ENCODE measurements at places on chromosomes 5 and 9.

DNA sequence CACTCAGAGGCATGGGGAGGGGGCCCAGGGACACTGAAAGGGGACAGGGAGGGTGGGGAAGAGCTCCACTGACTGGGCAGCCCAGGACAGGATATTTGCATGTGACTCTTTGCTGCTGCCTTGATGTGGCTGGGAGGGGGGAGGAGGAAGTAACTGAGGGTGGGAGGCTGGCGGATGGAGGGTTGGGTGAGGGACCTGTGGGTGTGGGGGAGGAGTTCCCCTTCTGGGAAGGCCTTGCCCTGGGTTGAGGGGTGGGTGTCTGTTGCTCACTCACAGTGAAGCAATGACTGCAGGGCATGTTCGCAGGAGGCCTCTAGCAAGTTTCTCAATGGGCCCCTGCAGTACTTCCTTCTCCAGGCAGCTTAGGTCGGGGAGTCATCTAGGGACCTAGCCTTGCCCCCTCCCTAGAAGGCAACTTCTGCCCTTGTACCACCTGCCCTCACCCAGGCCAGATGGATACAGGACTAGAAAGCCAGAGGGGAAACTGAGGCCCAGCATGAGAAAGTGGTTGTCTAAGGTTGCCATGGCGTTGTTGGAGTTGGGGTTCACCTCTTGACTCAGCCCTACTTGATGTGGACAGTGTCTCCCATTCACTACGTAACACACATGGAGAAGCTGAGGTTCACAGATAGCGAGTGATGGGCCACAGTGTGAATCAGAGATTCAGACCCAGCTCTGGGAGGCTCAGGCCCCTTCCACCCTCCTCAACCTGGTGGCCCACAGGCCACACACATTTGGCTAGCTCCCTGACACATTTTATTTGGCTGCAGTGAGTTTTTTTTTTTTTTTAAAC is 3.0 kb downstream of the GRK6 start:
- no peak for DNase-seq

- peak; percentile 41 for DNase-seq
Measured at GRCh38 chr5:92775711-92776615, 805.1 kb downstream of the NR2F1-AS1 start.

GRCh38 chr9:91803151-91803940 is 146.7 kb downstream of the ROR2 start:
- DNase-seq = peak; percentile 80

DNA sequence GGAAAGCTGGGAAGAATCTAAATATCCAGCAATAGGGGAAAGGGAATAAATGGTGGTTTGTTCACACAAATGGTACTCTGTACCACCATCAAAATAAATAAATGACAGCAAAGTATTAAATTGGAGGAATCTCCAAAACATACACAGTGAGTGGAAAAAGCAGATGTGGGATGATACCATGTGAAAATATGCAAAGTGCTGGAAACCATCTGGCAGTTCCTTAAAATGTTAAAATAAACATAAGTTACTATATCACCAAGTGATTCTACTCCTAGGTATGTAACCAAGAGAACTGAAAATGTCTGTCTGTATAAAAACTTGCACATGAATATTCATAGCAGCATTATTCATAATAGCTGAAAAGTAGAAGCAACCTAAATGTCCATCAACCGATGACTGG is 41.9 kb upstream of the TEX48 start:
- DNase-seq = peak; percentile 51

DNA sequence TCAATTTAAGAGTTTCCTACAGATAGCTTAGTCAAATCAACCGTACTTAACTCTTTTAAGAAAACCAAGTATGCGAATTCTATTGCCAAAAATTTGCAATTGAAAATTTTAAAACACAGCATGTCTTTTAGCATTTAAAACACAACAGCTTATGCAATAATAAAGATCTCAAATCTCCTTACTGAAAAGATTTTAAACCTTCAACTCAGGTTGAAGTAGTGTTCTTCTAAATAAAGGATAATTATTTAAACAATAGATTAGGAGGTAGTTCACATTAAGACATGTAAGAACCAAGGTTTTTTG is 5.5 kb downstream of the NR3C1 start:
- peak; percentile 24 for DNase-seq

- DNase-seq = no peak
Measured at GRCh38 chr5:175893466-175893865, 22.1 kb downstream of the CPLX2 start.

- DNase-seq = peak; percentile 28
Measured at GRCh38 chr5:108905805-108906204, 158.1 kb downstream of the FER start.

DNA sequence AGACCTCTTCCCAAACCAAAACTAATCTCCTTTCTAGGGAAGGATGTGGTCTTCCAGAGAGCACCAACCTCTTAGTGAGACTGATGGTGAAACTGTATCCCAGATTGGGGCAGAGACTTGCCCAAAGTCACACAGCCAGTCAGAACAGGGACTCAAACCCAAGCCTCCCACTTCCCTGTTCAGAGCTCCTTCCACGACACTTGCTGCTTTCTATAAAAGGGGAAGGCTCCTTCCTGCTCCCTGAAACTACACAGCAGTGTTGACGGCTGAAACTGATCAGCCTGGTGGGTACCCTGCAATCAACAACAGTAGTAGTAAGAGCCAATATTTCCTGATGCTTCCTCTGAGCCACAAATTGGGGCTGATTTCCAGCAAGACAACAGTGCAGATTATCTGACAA is 1.5 kb downstream of the TOR2A start:
- DNase-seq = no peak

DNA sequence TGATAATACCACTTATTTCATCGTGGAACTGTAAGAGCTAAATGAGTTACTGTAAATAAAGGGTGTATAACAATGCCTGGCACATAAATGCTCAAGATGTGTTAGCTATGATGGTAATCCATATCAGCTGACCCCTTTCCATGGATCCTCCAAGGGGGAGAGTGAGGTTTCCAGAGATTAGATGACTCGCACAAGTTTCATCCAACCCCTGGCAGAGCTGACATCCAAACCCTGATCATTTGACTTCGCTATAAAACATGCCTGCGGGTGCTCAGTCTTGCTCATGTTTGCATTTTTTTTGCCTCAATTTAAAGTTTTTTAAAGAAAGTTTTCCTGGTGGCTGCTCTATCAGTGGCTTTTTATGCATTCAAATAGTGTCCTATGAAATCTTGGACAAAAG is 145.7 kb upstream of the SMIM23 start:
- DNase-seq = peak; percentile 31

DNA sequence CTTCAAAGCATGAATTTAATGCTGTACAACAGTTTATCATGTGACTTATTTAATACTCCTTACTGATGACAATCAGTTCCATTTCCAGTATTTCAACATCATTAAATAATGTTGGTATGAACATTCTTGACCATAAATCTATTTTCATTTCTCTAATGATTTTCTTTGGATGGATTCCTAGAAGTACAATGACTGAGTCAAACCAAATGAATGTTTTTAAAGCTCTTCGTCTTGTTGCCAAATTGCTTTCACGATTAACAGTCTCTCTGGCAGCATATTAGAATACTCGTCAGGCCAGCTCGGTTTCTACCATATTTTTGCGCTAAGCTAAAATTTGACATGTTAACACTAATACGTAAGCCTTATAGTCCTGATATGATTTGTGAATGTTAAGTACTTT is 197.0 kb downstream of the TRPM3 start:
- peak; percentile 95 for DNase-seq

- no peak for DNase-seq
Measured at GRCh38 chr9:87611776-87612175, 114.1 kb downstream of the DAPK1 start.

DNA sequence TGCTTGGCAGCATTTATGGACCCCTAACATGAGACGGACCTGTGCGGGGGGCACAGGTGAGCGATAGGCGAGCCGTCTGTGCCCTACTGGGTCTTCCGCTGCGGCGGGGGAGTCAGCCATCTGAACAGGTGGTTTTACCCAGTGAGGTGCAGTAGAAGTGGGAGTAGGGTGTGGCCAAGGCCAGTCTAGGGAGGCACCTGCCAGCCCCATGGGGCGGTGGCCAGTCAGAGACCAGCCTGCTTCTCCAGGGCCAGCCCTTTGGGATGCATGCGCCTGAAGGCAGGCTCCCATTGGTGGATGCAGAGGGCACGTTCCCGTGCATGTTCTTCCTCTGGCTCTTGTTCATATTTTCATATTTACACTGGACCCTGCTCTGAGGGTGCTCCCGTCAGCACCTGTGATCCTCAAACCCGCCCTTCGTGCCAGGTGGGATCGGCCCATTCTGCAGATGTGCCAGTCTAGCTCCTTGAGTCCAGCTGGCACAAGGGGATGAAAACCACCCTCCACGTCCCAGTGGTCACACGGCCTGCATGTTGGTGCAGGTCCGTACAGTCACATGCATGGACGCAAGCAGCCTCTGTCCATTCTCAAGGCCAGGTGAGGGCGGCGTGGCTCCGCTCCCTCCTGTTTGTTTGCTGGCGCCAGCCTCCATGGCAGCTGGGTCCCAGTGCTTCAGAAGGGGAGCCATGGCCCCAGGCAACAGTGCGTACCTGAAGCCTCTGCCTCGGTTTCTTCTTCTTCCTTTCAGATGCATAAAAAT is 9.0 kb downstream of the COL5A1 start:
- DNase-seq = no peak
